ENCODE measurements at places on chromosomes 5 and 9.
A peak's percentile ranks its signal among the peaks of the same experiment; 100 is the strongest.

DNA sequence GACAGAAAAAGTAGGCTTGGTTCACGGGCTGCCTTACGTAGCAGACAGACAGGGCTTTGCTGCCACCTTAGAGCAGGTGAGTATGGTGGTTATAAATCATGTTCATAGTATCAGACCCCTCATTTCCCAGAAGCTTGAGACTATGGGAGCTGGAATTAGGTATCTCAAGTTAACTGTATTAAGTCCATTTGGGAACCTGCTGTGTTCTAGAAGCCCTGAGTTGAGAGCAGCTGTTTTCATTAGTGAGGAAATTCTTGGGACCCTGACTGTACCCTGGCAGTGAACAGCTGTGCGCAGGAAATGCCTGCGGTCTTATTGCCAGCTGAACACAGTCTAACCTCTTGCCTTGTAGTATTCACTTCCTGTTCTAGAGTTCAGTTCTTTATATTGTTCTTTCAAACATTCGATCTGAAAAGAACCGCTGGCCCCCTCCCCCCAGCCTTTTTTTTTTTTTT lies 29.8 kb downstream of the UGCG start:
- peak; percentile 73 for DNase-seq

DNA sequence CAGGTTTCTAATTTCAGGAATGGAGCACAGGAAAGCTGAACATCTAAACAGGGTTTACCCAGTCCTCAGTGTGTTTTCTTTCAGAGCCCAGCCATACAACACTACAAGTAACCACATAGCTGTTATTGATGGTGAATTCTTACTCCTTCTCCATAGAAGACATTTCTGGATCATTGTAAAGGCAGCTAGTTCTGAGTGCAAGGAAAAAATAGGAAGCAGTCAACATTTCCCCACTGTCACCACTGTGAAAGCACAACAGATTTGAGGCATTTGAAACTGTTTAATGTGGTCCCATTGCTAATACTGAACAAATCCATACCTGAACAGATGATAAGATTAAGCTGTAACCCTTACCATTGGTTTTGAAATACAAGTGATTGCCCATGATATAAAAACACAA lies 145.0 kb upstream of the PCA3 start:
- no peak for DNase-seq

DNA sequence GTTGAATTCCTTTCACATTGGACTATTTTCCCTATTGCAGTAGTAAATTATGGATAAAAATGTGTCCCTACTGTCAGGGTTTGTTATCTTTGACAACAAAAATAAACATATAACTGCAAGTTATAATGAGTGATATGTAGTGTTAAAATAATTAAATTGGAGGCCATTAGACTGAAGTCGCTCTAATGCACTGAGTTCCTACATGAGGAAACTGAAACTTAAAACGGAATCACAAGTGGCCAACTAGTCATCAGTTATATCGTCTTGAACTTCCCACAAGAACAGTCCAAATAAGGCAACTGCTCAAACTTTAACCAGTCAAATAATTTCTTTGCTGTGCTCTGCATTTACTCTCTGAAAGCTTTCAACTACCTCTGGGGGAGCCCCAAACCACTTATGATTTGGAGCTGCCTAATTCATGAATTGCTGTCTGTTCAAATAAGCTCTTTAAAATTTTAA lies 2.1 kb upstream of the IFT74 start:
- DNase-seq, result no peak

GRCh38 chr9:69918322-69918721 lies 97.7 kb downstream of the CFAP95 start:
- no peak for DNase-seq

- no peak for DNase-seq
These were observed 6.1 kb downstream of the ST6GALNAC4 start for GRCh38 chr9:127910613-127911205.

DNA sequence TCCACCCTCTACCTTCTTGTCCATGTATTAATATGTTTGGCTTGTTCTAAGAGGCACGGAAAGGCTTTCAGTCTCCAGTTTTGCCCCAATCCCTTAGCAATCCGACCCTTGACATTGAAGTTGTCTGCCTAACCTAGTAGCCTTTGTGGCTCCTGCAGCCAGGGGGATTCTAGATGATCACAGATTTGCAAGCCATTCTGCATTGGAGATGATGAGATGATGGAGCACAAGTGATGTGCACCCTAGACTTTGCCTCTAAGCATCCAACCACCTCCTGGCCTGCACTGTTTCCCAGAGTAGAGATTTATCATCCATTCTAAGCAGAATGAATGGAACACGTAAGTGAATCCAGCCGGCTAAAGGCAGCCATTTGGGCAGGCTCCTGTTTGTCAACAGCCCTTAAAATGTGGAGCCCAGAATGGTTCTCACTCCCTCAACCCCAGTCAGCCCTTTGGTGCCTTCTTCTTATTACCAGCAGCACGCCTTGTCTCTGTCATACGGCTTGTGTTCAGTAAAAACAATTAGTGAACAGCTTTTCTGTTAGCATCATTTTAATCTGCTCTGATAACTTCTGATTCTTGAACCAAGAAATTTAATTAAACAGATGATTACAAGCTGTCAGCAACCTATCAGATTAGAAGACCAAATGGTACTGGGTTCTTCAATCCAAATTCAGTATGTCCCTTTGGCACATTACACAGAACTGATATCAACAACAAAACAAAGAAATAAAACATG lies 5.7 kb upstream of the TRAF1 start:
- no peak for DNase-seq

- DNase-seq, result no peak
These were observed 185.7 kb downstream of the NR3C1 start for GRCh38 chr5:143217804-143218160.

DNA sequence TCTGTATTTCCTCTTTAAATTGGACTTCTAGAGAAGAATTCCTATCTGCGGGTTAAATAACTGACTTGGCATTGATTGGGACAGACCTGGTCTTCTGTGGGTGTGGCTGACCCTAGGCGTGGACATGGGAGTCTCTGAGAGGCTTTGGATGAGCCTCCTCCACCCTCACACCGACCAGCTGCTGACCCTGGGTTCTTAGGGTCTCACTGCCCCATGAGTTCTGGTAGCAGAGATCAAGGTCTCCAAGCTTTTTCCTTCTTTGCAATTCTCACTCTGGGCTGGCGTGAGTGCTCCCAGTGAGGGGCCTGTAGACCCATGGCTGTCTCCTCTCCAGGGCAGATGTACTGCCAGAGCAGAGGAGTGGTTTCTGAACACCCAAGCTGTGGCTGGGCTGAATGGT lies 41.6 kb upstream of the PITX1 start:
- DNase-seq, result no peak

- no peak for DNase-seq
These were observed 53.1 kb upstream of the TGFBR1 start for GRCh38 chr9:99051851-99052250.

DNA sequence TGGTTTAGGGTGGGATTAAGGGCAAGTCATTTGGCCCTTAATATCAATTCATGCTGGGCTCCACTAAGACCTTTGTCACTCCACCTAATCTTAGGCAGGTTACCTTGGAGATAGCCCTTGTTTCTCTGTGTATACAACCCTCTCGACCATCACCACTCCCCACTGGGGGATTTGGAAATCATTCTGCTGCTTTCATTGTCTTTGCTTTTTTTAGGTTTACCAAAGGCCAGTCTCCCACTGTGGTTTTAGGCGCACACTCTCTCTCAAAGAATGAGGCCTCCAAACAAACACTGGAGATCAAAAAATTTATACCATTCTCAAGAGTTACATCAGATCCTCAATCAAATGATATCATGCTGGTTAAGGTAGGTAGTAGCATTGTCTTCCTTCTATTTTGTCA lies 6.2 kb downstream of the GZMK start:
- DNase-seq, result no peak

- no peak for DNase-seq
These were observed 22.3 kb upstream of the TMEM250 start for GRCh38 chr9:136140966-136141365.

GRCh38 chr5:119405419-119405818 lies 46.9 kb upstream of the HSD17B4 start:
- DNase-seq, result no peak
